Activated CD8-positive, alpha-beta memory T cell treated with anti-CD3 and anti-CD28 coated beads for 1 hour (primary cell): ENCODE measurements at places on chromosomes 5 and 9.

- no peak for DNase-seq
These were observed 24.0 kb downstream of the NRG2 start for GRCh38 chr5:140018920-140019644.

GRCh38 chr9:16458696-16459420 lies 411.6 kb downstream of the BNC2 start:
- DNase-seq: no peak

GRCh38 chr5:179614745-179615144 lies 8.7 kb downstream of the HNRNPH1 start:
- DNase-seq: no peak

DNA sequence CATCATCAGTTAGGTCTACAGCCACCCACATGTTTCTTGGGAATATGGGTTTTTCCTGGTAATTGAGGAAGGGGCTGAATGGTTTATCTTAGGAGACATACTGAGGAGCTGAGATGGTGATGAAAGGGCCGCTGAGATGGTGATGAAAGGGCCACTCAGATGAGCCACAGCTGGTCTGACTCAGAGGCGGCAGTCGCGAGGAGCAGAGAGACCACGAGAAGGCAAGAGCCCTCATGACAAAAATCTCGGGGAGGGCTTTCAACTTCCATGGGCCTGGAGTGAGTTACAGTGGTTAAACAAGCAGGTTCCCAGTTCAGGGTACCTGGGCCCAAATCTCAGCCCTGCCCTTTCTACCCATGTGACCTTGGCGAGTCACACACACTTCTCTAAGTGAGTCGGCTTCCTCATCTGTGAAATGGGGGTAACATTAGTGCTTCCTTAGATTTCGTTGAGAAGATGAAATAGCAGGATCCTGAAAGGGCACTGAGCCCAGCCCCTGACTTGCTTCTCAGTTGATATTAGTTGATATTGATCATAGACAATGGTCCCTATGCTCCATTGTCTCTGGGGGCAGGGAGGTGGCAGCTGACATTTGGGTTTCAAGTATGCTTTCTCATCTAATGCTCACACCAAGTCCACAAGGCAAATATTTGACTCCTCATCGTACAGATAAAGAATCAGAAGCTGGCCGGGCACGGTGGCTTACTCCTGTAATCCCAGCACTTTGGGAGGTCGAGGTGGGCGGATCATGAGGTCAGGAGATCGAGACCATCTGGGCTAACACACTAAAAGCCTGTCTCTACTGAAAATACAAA lies 169.5 kb downstream of the RGS3 start:
- DNase-seq: no peak

GRCh38 chr5:95274011-95274410 lies 10.9 kb downstream of the MCTP1 start:
- no peak for DNase-seq

DNA sequence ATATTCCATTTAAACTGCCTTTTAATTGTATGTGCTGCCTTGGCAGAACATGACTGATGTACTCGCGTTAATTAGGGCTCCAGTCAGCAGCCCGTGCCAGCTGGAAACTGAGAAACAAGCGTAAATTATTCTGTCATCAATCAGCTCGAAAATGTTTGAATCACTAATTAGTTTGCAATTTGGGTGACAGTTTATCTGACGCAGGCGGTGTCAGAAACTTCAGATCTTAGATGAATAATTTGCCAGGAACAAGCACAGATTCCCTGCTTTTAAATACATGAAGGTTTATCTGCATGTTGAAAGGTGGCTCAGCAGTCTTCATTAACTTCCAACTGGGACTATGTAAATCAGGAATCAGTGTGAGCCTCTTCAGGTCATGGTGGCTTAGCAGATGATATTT lies 176.0 kb upstream of the TLE4 start:
- no peak for DNase-seq

GRCh38 chr9:4921449-4921848 lies 63.6 kb upstream of the JAK2 start:
- no peak for DNase-seq

- no peak for DNase-seq
These were observed 29.4 kb downstream of the PNPLA7 start for GRCh38 chr9:137520614-137521404.

GRCh38 chr5:151522226-151522625 lies 68.9 kb downstream of the FAT2 start:
- DNase-seq: no peak

DNA sequence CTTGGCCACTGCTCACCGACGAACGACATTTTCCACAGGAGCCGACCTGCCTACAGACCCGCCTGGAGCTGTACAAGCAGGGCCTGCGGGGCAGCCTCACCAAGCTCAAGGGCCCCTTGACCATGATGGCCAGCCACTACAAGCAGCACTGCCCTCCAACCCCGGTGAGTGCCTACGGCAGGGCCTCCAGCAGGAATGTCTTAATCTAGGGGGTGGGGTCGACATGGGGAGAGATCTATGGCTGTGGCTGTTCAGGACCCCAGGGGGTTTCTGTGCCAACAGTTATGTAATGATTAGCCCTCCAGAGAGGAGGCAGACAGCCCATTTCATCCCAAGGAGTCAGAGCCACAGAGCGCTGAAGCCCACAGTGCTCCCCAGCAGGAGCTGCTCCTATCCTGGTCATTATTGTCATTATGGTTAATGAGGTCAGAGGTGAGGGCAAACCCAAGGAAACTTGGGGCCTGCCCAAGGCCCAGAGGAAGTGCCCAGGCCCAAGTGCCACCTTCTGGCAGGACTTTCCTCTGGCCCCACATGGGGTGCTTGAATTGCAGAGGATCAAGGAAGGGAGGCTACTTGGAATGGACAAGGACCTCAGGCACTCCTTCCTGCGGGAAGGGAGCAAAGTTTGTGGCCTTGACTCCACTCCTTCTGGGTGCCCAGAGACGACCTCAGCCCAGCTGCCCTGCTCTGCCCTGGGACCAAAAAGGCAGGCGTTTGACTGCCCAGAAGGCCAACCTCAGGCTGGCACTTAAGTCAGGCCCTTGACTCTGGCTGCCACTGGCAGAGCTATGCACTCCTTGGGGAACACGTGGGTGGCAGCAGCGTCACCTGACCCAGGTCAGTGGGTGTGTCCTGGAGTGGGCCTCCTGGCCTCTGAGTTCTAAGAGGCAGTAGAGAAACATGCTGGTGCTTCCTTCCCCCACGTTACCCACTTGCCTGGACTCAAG lies 1.5 kb downstream of the CSF2 start:
- no peak for DNase-seq

- DNase-seq: no peak
These were observed 507.3 kb downstream of the ISL1 start for GRCh38 chr5:51890435-51891116.

GRCh38 chr9:124242331-124243194 lies 15.2 kb upstream of the NEK6 start:
- DNase-seq: no peak

DNA sequence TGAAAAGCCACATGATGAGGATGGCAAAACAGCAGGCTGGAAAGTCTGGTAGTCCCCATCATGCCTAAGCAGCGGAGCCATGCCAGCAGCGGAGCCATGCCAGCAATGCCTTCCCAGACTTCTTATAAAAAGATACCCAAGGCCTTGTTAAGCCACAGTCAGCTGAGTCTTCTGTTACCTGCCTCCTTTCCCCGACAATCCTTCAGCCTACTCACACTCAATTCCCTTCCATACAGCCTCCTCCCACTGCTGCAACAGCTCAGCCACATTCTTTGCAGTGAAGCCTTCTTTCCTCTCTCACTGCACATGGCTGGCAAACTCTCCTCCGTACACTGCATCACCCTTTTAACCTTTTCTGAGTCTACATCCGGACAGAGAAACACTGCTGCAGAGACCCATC lies 114.9 kb downstream of the AUH start:
- DNase-seq: no peak

GRCh38 chr5:174149989-174150388 lies 104.5 kb downstream of the NSG2 start:
- DNase-seq: no peak
